Activated T-cell treated with anti-CD3 and anti-CD28 coated beads for 1 hour (primary cell): ENCODE measurements at places on chromosomes 4 and X.

- no peak for DNase-seq
Observed at GRCh38 chr4:157172011-157172410, 48.5 kb upstream of the GRIA2 start.

DNA sequence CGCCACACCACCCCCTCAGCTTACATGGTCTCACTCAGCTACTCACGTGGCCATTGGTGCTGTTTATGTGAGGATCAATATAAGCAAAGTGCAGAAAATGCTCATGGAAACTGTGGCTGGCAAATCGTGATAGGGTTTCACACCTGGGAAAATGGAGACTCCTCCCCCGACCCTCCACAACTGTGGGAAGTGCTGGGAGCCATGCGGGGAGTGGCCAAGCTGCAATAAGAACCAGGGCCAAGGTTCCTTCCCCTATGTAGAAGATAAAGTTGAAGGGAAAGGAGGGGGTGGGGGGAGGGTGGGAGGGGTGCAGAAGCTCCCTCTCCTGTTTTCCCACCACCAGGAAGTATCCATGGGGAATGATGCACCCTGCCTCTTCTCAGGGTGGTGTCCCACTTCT, 145.5 kb upstream of the MAMLD1 start:
- no peak for DNase-seq

DNA sequence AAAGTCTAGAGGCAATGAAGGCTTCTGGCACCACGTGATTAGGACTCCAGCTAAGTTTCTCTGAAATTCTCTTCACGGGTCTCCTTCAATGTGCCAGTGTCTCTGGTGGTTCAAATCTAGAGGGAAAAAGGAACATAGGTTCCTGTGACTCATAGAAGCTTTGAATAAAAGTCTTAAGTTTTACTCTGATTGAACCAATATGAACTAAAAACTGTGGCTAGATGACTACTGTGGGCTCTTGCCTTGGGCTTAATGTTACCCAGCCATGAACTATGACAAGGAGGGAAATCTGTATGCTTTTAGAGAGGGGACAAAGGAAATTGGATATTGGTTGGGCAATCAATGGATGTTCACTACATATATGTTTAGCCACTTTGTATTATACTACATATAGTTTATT, 49.9 kb upstream of the TEX13D start:
- DNase-seq, result no peak

DNA sequence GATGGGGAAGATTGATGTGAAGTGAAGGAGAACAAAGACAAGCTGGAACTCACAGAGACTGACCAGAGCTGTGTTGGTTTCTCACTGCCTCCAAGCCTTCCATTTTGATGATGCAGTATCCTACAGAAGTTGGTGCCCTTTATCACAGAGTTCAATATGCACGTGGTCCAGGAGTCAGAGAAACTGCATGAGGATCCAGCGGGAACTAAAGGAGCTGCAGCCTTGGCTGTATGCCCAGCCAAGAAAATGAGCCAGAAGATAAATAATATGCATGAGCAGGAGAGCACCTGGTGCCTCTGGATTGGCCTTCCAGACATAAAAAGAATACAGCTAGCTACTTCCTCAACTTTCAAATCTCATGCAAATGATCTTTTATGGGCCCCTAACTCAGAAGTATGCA, 44.3 kb upstream of the DCLK2 start:
- DNase-seq, result no peak

- DNase-seq, result no peak
Observed at GRCh38 chr4:10655968-10656367, 28.6 kb downstream of the CLNK start.

GRCh38 chrX:150446995-150447394, 83.9 kb downstream of the MAMLD1 start:
- DNase-seq, result no peak

DNA sequence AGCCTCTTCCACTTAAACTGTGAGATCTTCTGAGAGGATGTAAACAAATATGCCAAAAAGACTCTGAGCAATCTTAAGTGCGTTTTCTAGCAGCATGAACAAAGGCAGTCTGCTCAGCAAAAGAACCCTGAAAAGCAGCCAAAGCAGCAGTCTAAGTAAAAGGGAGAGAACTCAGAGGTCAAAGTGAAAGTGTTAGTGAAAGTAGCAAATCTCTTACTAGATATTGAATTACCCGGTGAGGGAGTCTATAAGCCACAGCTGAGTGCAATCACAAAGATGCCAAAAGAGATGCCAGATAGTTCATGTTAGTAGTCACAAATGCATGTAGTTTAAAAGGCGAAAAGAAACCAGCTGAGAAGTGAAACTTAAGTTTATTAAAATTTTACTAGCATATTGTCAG, 7.9 kb upstream of the GNRHR start:
- DNase-seq, result no peak

DNA sequence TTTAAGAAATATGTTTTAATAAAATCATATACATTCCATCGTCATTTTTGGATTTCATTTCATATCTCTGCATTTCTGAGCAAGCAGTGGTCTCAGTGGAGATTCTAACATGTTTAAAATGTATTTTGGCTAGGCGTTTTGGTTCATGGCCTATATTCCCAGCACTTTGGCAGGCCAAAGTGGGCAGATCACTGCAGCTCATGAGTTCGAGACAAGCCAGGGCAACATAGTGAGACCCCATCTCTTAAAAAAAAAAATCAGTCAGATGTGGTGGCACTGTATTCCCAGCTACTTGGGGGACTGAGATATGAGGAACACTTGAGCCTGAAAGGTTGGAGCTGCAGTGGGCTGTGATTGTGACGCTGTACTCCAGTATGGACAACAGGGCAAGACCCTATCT, 67.5 kb upstream of the RAB33B start:
- DNase-seq, result no peak

DNA sequence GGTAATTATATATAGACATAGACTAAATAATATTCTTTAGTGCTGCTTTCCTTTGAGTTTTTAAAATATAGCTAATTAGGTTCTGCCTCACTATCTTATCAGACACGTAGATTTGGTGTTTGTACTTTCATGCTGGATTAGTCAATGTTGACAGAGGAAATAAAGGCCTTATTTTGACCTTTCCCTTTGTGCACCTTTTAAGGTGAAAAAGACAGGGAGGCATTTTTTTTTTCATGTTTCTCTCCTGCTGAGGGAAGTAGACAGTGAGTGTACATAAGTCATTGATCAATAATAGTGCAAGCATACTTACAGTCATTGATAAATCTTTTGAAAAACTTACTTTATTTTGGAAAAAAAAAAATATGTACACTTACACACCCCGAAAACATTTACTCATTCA, 467.8 kb downstream of the GRXCR1 start:
- DNase-seq, result no peak

DNA sequence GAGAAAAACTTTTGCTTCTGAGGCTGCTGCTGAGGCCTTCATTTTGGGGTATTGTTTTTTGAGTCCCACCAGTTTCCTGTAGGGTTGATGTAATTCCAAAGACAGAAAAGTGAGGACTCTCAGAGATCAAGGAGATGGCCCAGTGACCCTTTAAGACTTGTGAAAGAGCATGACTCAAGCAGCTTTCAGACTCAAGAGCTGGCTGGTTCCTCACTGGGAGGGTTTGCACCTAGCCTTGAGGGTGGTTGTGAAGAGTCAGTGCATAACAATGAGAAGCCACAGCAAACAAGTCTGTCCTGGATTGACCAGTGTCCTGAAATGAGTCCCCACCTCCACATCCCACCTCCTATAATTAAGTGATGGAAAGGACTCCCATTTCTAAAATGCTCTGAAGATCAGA, 89.2 kb downstream of the NHS start:
- DNase-seq, result no peak

GRCh38 chr4:173167758-173168395, 734 bp upstream of the GALNT7 start:
- DNase-seq, result no peak

DNA sequence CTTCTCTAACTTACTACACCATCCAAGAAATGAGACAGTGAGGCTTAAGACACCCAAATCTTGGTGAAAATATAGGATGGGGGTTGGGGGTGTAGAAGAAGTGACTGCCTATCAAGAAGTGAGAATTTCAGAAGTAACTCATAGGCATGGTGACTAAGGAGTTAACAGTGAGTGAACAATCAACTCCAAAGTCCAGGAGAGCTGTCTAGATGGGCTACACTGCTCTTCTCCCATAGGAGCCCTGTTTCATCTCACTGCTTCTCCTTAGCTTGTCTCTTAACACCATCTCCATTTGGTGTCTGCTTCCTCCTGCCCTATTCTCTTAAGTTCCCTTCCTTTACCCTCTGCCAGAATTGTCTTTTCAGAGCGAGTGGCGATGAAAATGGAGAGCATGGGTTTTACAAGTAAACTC, 22.7 kb downstream of the FABP2 start:
- DNase-seq, result no peak

DNA sequence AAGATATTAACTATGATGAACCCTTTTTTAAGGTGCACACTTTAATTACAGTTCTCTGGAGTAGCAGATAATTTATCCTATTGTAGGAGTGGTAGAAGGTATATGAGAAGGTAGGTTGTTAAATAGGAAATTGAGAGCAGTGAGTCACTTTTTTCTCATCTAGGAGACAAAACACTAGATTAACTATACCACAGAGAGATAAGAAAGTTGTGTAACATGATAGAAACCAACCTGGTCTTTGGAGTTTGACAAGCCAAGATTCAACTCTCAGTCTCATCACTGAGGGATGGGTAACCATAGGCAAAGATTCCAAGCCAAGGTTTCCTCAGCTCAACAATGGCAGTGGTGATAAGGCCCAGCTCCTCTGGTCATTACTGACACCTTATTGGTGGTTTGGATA, 104.0 kb downstream of the MAD2L1 start:
- DNase-seq, result no peak

DNA sequence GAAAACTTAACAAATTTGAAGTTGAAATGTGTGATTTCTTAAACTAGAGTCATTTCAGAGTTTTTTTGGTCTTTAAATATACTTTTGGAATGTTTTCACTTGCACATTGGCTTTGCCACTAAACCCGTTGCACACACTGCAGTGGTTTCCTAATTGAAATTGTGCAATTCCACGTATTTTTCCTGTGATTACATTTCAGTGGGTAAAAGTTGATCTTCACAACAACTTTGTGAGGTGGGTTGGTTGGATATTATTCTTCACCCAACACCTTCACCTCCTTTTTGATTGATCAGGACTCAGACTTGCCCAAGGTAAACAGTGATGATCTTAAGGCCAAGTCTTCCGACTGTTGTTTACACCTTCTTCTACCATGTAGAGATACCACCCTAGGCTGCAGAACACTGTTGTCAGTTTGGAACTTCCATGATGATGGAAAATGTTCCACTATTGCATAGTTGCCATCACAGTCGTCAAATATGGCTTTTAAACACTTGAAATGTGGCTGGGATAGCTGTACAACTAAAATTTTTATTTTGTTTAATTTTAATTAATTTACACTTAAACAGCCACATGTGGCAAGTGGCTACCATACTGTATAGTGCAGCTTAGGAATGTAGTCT, 13.7 kb downstream of the SEPTIN11 start:
- no peak for DNase-seq

DNA sequence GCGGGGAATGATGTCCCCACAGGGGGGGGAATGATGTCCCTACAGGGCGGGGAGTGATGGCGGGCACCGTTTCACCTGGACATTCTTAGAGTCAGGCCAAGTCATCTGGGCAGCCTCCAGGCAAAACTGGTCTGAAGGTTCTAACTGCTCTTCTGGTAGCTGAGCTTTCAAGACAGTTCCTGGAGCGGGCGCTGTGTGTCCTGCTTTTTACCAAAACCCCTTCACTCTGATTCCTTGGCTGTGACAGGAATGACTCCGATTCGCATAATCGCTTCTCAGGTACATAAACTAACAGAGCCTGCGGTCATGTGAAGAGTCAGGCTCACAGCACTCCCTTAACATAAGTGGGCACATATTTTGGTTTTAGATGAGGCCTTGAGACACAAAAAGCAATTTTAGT, 836.0 kb downstream of the TRIML1 start:
- DNase-seq, result no peak

DNA sequence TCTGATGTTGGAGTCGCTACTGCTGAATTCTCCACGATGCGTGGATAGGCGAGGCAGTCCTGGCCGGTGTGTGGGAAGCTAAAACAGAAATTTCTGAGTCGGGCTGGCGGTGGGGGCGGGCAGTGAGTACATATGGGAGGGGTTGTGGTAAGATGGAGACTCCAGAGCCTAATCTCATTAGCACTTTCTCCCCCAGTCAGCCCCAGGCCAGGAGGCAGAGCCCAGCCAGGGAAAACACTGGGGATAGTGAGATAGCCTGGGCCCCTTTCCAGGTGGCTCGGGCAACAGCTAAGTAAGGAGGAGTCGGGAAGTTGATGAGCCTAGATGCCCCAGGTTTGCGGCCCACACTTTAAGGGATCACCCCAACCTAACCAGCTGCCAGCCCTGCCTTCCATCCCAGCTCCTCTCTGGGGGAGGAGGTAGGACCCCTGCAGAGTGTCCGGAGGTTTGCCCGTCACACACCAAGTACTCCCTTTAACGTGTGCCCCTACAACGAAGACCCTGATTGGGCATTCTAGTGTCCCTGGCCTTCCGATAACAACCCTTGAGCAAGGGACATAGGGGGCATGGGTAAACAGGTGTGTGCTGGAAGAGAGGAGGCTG, 2.4 kb upstream of the LOC101059915 start:
- no peak for DNase-seq

DNA sequence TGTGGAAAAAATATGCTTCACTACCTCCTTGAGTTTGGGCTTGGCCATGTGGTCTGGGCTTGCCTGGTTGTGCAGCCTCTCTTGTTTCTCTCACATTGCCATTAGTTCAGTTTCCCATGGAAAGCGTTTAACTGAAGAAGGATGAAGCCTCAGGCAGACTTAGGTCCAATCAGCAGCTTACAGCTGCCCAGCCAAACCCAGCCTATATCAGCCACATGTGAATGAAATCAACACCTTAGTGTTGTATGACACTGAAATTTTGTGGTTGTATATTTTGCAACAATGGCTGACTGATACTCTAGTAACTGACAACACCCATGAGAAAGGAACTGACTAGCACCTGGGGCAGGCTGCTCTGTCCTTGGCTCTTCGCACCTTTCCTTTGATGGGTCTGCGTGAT, 81.2 kb downstream of the KLF8 start:
- no peak for DNase-seq

GRCh38 chr4:18733961-18734360, 712.4 kb upstream of the LCORL start:
- DNase-seq, result no peak

GRCh38 chr4:634599-634985, 9.2 kb downstream of the PDE6B start:
- DNase-seq, result no peak
